ENCODE measurements at places on chromosomes 3 and 15.
A peak's percentile ranks its signal among the peaks of the same experiment; 100 is the strongest.

DNA sequence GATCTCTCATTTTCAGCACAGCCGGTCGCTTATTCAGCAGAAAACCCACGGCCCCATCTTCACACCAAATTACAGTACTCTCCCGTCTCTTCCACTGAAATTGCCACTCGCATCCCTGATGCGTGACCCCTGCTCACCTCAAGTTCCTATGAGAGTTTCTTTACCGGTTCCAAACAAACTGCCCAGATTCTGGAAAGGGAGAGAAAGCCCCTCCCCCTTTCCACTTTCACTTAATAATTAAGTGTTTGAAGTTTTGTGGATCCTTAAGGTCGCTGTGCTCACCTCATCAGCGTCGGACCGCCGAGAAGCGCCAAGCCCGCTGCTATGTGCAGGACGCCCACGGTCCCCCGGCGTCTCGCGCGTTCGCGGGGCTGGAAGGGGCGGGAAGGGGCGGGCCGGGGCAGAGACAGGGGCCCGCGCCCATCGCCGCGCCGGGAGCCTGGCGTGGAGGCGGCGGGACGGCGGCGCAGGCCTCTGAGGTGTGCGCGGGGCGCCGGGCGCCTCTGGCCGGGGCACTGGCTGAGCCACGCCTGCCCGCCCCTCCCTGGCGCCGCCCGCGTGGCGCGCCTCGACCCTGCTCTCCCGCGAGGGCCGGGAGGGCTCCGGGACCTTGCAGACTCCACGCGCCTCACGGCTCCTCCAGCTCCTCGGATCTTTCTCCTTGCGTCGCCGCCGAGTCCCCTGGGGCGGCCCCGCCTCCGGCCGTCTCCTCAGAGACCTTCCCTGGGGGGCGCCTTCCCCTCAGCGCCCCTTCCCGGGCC, at the start of gene GPR156:
Gene GPR156, minus strand, starts transcription at position 476 of the 761 bp plus-strand sequence. CDS start 41,124 bp downstream, outside the sequence.
- no peak for DNase-seq

GRCh38 chr3:68793759-68794701, 138.3 kb downstream of the TAFA4 start:
- no peak for DNase-seq

DNA sequence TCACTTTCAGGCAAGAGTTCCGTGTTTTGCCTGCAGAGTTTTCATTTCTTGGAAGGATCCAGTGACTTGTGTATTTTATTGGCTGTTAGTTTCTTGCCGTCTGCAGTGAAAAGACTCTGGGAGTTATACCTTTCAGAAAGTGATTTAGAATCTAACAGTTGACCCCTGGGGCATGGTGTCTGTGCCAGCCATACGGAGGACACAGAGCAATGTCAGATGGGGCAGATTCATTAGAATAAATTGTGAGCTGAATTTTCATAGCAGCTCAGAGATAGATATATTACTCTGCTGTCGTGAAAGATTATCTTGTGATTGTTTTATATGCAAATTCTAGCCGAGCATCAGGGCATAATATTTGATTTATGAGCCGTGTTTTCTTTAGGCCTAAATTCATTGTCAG, 131.6 kb downstream of the SV2B start:
- no peak for DNase-seq

DNA sequence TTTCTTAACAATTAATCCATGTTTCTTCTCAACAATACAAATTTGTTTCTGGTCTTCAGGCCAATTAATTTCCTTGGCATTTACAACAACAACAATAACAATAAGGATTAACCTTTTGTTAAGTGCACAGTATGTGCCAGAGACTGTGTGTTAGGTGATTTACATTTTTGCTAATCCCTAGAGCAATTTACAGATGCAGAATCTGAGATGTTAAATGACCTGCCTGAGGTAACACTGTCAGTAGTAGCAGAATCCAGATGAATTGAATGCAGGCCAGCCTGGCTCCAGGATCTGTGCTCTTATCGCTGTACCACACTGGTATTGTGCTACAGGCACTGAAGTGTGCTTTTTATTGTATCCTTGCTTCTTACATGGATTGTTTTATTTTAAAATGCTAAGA, 122.2 kb downstream of the MEIS2 start:
- no peak for DNase-seq

DNA sequence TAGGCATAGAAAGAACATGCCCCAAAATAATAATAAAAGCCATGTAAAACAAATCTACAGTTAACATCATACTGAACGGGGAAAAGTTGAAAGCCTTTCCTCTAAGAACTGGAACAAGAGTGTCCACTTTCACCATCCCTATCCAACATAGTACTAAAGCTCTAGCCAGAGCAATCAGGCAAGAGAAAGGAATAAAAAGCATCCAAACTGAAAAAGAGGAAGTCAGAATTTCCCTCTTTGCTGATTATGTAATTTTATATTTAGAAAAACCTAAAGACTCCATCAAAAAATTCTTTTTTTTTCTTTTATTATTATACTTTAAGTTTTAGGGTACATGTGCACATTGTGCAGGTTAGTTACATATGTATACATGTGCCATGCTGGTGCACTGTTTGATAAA, 661.6 kb upstream of the CBLB start:
- DNase-seq, result no peak

DNA sequence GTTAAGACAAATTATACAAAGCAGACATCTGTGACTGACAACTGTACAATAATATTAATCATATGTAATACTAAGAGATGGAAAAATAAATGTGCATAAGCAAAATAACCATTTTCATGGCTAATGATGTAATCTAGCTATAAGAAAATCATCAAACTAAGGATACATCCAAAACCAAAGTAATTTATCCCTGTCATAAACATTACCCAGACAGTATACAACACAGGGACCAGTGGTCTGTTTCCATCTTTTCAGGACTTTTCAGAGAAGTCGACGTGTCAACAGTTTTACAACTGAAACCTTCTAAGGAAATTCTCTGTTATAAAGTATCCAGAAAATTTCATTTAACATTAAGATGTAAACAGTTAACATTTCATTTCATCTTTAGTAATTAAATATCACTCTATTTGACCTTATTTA, 11.0 kb downstream of the THBS1 start:
- no peak for DNase-seq

- DNase-seq, result no peak
These were observed 91.7 kb downstream of the PIK3R4 start for GRCh38 chr3:130654921-130655320.

DNA sequence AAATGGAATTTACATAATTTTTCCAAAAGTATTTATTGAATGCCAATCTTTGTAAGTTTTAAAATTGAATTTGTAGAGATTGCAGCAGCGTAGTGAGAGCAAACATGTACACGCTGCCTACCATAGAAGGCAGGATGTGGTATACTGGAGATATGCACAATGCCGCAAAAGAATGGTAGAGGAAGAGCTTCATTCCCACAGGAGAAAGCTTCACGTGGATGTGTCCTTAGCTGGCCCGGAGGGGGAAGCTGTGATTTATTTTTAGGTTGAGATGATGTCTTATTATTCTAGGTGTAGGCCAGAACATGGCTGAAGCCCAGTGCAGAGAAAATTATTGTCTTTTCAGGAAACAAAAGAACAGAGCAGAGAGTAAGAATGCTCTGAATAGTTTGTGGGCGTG, 743.3 kb upstream of the BCHE start:
- no peak for DNase-seq

DNA sequence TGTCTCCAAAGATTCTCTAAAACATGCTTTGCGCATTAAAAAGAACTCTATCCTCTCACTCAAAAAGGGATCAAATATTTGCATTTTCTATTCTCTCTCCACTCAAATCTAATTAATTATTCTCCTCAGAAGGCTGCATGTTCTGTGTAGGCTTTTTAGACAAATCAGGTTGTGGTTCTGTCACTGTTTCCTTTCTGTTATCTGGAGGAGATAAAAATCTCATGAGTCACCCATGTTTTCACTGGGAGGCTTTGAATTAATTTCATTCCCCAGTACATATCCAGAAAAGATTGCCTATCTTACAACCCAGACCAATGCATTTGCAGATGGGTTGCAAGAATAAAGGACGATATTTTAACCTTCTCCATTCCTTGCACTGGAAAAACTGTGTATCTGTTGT, 446.5 kb downstream of the GRM7 start:
- no peak for DNase-seq

DNA sequence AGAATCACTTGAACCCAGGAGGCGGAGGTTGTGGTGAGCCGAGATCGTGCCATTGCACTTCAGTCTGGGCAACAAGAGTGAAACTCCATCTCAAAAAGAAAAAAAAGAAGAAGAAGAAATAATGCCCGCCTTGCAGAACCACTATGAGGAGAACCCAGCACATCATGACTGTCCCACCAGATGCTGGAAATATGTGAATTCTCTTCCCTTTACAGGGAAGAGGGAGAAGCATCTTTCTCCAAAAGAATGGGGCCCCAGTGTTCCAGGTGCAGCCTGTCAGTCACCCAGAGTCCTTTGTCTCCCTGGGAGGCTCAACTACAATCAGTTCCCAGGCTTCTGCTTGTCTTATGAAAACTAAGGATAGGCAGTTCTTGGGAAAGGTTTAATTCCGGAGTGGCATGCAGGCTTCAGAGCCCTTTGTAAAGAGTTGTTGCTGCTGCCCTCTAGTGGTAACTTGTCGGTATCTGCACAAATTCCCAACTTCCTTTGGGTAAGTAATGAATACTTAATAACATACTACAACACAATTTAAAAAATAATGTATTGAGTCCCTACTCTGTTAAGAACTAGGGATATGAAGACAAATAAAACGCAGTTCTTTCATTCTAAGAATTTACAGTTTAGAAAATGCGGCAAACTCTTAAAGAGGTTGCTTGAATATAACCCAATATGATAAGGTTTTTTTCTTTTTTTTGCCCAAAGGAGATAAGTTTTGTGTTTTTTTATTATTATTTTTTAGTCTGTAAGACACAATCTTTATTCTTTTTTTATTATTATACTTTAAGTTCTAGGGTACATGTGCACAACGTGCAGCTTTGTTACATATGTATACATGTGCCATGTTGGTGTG, 18.6 kb upstream of the TICRR start:
- DNase-seq, result peak; percentile 46

GRCh38 chr3:3599016-3599415, 200.2 kb upstream of the LRRN1 start:
- DNase-seq, result no peak

- DNase-seq, result no peak
These were observed 160.0 kb upstream of the CGNL1 start for GRCh38 chr15:57216288-57216687.

DNA sequence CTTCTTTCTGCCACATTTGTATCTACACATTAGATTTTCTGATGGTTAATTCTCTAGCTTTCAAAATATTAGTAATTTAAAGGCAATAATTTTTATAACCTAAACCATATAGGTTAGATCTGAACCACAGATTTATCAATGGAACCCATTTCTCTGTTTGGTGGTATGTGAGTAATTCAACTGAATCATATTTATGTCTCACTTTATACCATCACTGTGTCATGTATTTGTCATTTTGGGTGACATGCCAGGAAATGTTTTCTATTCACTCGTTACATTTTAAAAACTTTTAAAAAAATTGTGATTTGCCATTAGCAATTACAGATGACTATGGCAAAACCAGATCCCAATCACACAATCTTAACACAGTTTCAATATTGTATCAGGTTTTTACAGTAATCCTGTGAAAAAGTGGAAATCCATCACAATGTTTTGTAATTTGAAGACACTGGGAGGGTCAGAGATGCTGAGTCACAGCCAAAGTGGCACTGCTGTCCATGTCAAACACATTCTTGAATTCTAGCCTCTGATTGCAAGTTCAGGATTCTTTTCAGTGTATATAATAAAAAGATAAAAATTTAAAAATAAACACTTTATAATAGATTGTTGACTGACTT, 356.0 kb upstream of the RBMS3 start:
- DNase-seq, result no peak

GRCh38 chr3:111033470-111034050, 38.1 kb upstream of the NECTIN3 start:
- DNase-seq, result no peak

DNA sequence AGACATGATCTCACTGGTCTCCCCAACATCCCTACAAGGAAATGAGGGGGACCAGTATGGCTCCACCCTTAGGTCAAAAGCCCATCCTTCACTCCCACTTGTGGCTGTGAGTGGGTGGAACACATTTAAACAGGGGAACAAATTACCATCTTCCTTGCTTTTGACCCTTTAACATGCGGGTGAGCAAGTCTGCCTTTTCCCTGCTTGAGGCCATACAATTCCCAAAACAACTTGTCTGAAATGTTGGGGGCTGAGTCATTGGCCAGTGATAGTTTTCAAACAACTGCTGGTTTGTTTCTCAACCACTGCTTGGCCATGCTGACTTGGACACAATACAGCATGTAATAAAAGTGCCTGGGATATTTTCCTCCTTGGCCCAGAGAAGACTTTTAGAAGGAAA, 39.6 kb downstream of the COL8A1 start:
- DNase-seq, result no peak

GRCh38 chr3:99466331-99466730, 172.1 kb upstream of the COL8A1 start:
- DNase-seq, result no peak

GRCh38 chr3:188722963-188723362, 448.8 kb upstream of the TPRG1 start:
- no peak for DNase-seq

DNA sequence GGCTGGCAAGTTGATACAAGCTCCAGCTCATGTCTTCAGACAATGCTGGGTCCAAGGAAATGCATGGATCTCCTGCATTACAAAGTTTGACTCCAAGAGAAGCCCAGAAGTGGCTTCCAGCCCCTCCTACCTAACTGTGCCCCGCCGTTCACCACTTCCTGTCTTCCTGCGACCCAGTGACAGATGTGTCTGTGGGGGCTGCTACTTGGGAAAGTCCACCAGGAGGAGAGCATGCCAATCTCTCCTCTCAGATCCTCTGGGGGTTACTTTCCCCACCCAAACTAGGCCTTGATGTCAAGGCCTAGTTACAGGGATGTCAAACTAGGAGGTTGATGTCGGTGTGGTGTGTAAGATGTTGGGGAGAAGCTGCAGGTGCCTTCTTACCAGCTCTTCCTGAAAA, 133.6 kb upstream of the RASGRP1 start:
- DNase-seq, result no peak

DNA sequence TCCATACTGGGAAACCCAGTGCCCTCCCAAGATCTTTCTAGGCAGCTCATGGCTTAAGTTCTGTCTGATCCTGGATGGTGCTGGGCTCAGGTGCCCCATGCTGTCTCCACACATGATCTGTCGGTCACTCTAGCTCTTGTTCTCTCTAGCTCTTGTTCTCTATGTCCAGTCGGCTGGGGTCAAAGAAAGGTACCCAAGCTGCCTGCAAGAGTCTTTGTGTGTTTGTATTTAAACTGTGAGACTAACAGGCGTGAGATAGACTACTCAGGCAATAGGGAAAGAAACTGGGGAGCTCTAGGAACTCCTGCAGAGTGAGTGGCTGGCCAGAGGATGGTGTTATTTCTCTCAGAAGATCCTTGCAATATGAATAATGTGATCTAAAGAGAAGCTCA, 40.2 kb downstream of the GPR156 start:
- no peak for DNase-seq

DNA sequence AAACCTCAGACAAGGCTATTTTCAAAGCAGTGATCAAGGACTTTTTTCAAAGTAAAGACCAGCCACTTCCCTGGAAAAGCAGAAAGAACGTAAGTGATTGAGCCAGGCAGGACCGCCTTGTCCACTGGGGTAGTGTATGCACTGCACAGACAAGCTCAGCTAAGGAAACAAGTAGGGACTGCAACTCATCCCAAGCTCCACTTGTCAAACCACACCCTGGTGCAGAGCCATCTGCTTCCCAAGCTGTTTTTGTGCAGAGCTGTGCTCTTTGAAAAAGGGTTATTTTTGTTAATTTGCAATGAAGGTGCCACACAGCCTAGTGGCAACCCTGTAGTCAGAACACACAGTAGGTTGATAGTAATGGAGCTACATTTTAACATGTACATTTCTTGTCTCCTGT, 193.3 kb downstream of the ADAMTS9 start:
- DNase-seq, result no peak

- no peak for DNase-seq
These were observed 29.8 kb upstream of the PLAAT1 start for GRCh38 chr3:193211173-193211572.
